ENCODE measurements at places on chromosomes 5 and 9. TPM values are rescaled to one million over a fixed set of nuclear protein-coding genes. Genes with fewer than 3 reads are reported as not detected.

Gene PSAT1
- total RNA-seq: 142 TPM

- DNase-seq: peak; percentile 40
Measured at GRCh38 chr9:16960084-16960483, 89.6 kb upstream of the BNC2 start.

Gene THG1L
- 38.2 TPM for total RNA-seq

Gene INSL4
- total RNA-seq: not detected

Gene GCNT1
- total RNA-seq: 3.7 TPM

GRCh38 chr9:100111235-100111634 is 12.2 kb downstream of the INVS start:
- peak; percentile 95 for DNase-seq

DNA sequence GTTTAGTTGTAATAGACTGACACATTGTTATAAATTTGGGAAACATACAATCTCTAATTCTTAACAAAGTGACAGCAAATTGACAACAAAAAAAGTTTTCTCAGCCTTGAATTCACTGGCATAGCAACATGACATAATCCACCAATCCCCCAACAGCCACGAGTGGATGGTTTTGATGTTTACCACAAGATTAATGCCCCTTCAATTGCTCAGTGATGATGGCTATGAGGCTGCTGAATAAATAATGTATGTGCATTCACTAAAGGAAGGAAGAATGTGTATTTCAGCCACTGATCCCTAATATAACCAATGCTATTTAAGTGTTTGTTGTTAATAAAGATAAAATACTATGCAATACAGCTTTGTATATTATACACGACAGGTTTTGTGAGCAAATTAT is 743.6 kb upstream of the DMAC1 start:
- DNase-seq: no peak

Gene CCIN
- not detected for total RNA-seq

- DNase-seq: peak; percentile 18
Measured at GRCh38 chr5:67493676-67494075, 297.1 kb upstream of the CD180 start.

GRCh38 chr9:110334183-110334582 is 3.5 kb downstream of the TXNDC8 start:
- DNase-seq: no peak

GRCh38 chr5:155575861-155576260 is 562.3 kb downstream of the KIF4B start:
- DNase-seq: no peak

DNA sequence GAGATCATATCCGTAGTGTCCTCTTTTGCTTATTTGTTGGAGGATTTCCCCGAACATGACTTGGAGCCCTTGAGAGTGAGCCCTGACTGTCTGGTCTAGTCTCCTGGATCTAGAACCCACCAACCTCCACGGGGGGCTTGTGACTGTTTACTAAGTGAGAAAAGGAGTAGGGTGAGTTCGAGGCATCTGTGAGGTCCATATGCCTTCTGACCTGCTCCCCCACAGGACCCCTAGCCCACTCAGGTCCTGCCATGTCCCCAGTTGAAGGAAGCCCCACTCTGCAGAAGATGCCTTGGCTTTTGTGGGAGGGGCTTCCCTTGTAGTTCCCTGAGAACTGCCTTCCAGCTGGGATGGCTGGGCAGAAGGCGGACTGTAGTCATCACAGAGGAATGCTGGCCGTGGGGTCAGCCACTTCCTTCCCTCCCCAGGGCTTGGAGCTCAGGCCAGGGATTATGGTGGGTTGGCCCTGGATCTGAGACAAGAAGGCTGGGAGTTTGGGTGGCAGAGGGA is 7.0 kb upstream of the IRF1 start:
- DNase-seq: peak; percentile 73

GRCh38 chr9:128632066-128632465 is 24.6 kb downstream of the DYNC2I2 start:
- no peak for DNase-seq

DNA sequence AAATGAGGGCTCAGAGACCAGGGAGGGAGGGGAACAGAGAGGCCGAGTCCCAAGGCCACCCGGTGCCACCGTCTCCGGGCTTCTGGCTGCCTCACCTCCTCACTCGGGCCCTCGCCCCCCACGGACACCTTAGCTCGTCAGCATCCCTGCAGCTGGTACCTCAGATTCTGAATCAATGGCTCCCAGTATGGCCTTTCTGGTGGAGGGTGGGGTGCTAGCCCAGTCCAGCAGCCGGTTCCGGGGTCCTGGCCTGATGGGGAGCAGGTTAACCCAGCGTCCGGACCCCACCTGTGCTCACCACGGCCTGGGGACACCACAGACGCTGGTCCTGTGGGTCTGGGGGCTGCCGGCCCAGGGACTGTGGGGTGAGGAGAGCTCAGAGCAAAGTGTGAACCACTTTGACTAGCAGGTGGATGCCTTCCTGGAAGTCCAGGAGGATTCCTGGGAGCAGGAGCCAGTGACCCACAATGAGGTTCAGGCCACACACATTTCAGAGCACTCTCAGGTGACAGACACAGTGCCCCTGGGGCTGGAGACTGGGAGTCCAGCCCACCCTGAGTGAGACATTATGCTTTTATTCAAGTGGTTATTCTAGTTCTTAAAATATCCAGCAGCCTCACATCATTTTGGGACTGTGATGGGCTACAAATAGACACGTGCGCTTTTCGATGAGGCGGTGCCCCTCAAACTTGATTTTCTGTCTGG is 53.3 kb downstream of the AHRR start:
- no peak for DNase-seq

DNA sequence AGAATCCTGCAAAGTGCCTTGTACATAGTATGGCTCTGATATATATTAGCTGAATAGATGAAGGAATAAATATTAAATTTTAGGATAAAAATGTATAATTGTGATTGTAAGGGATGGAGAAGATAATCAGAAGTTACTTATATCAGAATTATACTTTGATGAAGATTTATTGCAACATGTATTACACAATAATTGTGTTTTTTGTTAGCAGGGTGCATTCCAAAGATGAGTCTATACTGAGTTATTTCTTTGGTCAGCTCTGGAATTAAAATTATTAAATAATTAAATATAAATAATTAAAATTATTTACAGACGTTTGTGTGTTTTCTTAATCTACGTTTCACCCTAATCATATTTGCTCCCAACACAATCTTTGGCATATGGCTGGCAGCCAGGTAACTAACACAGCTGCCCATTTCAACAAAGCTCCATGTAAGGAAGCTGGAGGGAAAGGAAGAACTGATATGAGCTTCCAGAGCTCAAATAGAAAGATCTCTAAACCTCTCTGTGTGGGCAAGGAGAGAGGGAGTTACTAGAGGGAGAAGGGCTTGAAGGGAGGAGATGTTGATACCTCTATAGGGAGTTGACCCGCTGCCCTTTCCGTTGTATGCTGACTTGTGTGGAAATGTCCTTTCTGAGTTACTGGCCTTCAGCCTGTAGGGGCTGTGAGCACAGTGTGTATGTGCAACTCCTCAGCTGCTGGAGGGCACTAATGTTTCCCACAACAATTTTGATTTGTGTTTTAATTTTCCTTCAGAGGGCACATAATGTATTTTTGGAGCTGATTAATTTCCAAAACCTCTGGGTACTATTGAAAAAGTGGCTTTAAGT is 403.4 kb downstream of the MAN2A1 start:
- DNase-seq: no peak

Gene BAAT
- total RNA-seq: 0.26 TPM

Gene CATSPER3
- total RNA-seq: under 0.01 TPM

DNA sequence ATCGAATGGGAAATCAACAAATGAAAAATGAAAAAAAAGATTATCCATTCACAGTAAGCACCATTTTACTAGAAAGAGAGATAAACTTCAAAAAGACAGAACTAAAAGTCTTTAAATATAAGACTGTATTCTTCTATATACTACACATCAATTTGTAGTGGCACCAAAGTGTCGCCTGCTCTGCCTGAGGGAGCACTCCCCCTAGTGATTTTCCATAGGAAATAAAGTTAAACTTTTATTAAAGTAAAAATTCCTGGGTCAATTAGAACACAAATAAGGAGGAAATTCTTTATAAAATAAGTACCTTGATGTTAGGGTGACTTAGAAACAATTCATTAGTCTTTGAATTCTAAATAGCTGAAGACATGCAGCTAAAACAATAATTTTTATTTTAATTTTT is 9.7 kb downstream of the RAD1 start:
- no peak for DNase-seq

- DNase-seq: no peak
Measured at GRCh38 chr9:113355040-113355596, 5.8 kb downstream of the BSPRY start.

- DNase-seq: peak; percentile 100
Measured at GRCh38 chr5:111929867-111930266, 172.9 kb upstream of the NREP start.

DNA sequence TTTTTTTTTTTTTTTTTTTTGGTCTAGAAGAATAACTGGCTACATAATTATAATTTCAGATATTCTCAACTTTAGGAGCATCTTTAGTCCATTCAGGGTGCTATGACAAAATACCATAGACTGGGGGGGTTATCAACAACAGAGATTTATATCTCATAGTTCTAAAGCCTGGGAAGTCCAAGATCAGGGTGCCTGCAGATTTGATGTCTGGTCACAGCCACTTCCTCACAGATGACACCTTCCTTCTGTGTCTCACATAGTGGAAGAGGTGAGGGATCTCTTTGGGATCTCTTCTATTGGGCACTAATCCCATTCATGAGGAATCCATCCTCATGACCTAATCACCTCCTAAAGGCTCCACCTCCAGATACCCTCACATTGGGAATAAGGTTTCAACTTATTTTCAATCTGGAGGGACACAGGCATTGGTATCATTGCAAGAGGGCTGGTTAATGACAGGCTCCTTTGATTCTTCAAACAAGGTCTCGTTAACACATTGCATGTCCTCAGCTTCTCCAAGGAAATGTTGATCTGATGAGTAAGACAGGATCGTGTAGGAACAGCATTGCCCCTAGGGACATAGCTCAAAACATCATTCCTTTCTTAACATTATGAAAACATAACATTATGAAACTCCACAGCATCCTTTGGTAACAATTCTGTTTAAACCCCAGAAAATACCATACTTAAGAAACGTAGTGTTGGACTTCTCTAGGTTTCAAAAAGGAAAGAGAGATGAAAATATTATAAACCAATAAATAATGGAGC is 372.4 kb downstream of the SEMA5A start:
- DNase-seq: peak; percentile 92

GRCh38 chr9:127959398-127959797 is 21.4 kb downstream of the EEIG1 start:
- DNase-seq: no peak

DNA sequence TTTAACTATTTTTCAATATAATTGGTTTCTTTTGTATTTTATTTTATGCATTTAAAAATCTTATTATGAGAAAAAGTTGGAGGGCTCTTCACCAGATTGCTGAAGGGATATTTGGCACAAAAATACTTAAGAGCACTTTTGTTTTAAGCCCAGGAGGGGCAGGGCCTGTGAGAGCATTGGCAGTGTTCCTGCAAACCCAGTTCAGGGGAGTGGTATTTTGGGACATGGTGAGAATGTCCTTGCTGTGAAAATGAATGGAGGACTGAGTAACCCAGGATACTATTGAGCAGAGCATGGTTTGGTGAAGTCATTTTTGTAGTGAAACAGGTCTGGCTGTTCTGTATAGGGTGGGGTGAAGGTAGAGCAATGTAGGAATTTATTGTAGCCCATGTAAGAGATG is 121.4 kb downstream of the KCTD16 start:
- DNase-seq: no peak

GRCh38 chr9:91817493-91818224 is 132.4 kb downstream of the ROR2 start:
- peak; percentile 39 for DNase-seq

DNA sequence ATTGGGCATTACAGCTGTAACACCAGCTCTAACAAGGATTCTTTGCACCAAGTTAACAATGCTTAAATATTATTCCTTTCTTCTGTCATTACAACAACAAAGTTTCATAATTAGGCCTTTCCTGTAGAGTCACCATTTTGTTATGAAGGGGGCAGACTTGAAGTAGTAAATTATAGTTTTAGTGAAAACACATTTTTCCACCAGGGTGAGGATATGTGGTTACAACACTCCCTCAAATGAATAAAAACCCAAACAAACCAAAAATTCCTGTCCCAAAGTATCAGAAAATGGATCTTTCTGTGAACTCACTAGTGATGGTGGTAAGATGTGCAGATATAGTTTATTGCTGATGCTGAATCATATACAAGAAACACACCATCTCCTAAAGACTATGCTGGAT is 250.5 kb upstream of the TUT7 start:
- DNase-seq: no peak

DNA sequence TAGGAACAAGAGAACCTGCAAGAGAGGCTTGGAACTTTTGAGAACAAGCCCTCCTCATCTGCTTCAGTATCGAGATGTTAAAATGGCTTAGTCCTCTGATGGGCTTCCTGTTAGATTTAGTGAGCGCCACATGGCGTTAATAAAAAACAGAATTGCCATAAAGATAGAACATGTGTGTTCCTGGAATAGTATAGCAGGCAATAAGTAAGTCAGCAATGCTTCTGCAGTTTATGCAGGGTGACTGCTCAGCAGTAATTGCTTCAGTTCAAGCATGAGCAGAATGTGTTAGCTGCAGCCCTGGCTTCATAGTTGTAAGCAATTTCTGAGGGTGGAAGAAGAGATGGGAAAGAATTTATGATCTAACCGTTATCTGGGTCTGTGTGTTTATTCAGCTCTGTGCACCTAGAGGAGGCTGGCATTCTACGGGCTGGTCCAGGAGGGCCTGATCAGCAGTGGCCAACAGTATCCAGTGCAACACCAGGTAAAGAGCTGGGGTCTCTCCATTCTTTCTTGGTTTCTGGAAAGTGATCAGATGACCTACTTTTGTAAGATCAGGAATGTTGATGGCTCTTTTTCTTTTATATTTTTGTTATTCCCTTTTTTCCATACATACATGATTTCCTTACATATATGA is 15.9 kb downstream of the PCDHAC2 start:
- no peak for DNase-seq

GRCh38 chr5:140113180-140113698 is 670 bp upstream of the PURA start:
- DNase-seq: no peak

DNA sequence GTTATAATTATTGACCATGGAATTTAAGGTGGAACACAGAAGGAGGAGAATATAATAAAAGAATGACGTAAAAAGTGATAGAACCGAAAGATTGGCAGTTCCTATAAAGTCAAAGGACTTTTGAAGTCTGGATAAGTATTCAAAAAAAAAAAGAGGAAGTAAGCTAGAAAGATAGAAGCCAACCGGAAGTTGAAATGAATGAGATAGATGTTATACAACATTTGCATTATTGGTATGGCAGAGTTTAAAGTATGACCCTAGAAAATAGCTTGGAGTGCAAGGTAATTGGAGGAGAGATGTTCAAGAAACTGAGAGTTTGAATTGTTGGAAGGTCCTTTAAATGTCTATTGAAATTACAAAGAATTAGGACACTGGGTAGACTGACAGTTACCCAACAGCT is 293.6 kb downstream of the FER start:
- no peak for DNase-seq

Gene STPG3
- not detected for total RNA-seq

DNA sequence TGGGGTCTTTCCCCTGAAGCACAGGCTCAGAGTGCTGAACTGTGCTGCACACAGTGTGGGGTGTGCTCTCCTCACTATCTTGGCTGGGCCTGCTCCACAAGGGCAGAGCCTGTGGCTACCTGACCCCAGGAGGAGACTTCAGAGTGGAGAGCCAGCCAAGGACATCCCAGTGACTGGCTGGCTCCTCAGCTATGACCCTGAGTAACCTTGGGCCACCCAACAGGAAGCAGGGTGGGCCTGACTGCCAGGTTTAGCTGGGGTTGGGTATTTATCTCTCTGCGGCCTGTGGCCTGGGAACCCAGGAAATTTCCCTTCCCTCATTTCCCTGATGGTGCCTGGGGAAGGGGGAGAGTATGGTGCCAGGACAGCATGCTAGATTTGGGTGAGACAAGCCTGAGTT is 2.1 kb upstream of the EEIG1 start:
- no peak for DNase-seq

Gene MACROH2A1
- 235 TPM for total RNA-seq

Gene ADAMTS12
- not detected for total RNA-seq

Gene DBH
- total RNA-seq: not detected
